Caki2 (cell line): ENCODE measurements at places on chromosomes 13 and 19. TPM values are rescaled to one million over a fixed set of nuclear protein-coding genes. Genes with fewer than 3 reads are reported as not detected.

GRCh38 chr13:95474992-95475391, 77.5 kb upstream of the CLDN10 start:
- no peak for DNase-seq

DNA sequence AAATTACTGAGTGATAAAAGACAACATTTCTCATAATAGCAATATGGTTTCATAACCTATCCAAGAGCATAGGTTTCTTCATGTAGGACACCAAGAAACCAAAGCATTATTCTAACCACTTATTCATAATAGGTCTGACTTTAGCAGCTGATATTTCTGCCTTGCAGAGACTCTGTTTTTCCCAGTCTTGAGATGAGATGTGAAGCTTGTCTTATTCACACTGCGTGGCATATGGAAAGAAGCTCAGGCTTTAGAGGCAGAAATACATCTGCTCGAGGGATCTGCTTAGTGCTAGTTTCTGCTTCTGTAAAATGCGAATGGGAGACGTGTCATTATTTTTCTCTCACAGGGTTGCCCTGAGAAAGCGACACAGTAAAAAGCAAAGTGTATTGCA, 232.0 kb upstream of the SPRY2 start:
- DNase-seq = no peak

DNA sequence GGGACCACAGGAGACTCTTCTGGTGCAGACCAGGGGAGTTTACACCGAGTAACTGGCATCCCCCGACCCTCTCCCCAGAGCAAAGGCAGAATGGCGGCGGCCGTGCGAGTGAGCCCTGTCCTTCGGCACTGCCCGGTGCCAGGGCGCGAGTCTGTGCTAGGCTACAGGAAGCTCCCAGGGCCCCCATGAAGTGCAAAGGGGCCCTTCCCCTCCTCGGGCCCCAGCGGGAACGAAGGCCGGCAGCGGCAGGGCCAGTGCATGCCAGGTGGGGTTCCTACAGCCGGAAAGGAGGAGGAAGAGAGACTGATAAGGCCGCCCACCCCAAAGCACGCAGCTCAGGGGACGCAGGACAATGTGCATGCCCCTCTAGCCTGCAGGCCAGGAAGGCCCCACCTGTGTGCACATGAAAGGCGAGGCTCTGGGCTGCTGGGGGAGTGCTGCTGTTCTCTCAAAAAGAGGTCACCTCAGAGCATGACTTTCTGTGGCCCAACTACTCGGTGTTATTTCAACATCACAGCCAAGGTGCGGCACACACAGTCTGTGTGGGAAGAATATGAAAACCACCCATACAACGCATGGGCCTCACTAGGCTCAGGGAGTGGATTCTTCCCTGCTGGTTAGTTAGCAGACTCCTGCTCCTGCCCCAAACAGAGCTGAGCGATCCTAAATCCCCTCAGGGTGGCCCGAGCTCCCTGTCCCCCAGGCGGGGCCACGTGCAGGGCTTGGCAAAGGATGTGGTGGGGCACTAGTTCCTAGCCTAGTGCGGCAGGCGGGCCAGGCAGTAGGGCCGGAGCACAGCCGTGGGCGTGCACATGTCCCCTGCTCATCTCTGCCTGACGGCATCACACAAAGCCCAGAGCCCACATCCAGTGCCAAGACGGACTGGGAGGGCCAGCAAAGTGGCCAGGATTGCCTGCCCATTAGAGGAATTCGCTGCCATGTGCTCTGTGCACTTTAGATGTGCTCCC, 28.4 kb upstream of the TIMM44 start:
- DNase-seq = no peak

DNA sequence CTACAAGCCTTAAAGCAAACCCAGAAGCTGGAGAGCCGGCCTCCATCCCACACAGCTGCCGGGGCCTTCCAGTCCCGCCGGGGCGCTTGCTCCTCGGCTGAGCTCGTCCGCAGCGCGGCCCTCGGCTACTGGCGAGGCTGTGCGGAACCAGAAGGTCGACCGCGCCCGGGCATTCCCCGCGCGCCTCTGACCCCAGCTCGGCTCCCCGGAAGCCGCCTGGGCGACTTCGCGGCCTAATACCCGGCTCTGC, 863 bp downstream of the ANKRD10 start:
- no peak for DNase-seq

PRSS57 gene
- 2.0 TPM in 1 of 2 replicates, not detected in the other for total RNA-seq

PSG7 gene
- not detected in 2 replicates for total RNA-seq

PLIN5 gene
- not detected in 2 replicates for total RNA-seq

SPATA13 gene
- total RNA-seq = 10.0 and 18.7 TPM in 2 replicates
